ENCODE measurements at places on chromosomes 11 and 22. TPM values are rescaled to one million over a fixed set of nuclear protein-coding genes. Genes with fewer than 3 reads are reported as not detected.

Gene RIMBP3B
- 0.03 TPM for polyA plus RNA-seq

Gene SCN2B
- polyA plus RNA-seq = 0.84 TPM

Gene ANKK1
- polyA plus RNA-seq = 2.4 TPM

Gene TOMT
- polyA plus RNA-seq = not detected

Gene WBP2NL
- polyA plus RNA-seq = 0.54 TPM

Gene LRRC32
- 389 TPM for polyA plus RNA-seq

Gene SLC5A12
- polyA plus RNA-seq = not detected

Gene E2F8
- polyA plus RNA-seq = 0.55 TPM

Gene FAT3
- 0.40 TPM for polyA plus RNA-seq

Gene NCAM1
- 88.0 TPM for polyA plus RNA-seq

DNA sequence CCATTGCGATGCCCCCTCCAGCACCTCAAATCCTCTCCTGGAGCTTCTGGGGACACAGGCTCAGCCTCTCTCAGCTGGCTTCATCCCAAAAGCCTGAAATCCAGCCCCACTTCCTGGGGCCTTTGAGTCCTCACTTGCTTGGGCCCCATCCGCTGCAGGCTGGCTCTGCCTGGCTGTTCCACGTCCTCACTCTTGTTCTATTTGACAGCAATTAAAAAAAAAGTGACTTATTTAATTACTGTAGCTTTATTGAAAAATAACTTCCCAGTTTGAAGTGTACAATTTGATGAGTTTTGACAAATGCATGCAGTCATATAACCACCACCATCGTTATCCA lies 27.2 kb downstream of the PARVG start:
- DNase-seq = no peak

DNA sequence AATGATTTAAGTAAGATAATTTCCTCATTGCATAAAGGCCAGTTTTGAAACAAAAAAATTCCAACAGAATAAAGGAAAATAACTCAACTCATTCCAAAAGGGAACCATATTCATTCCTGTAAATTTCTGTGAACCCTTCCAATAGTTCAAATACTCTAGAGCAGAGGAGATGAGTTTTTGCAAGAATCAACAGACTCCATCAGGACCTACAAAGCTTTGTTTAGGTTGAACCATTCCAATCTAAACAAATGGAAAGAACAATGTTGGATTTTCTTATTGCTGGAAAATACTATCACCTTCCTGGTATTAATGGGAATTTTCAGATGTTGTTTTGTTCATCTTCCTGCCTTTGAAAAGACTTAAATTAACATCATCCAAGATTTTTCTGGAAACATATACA lies 21.8 kb upstream of the OR5AN1 start:
- no peak for DNase-seq

- DNase-seq = no peak
These were observed 159.9 kb upstream of the GRK3 start for GRCh38 chr22:25404556-25404927.

GRCh38 chr11:17766590-17766989 lies 32.0 kb downstream of the KCNC1 start:
- DNase-seq = no peak

- DNase-seq = no peak
These were observed 10.9 kb downstream of the INS start for GRCh38 chr11:2149864-2150847.

GRCh38 chr11:72585762-72586311 lies 88.4 kb downstream of the PDE2A start:
- peak; percentile 72 for DNase-seq

- DNase-seq = no peak
These were observed 23.9 kb upstream of the ACR start for GRCh38 chr22:50714150-50714549.

DNA sequence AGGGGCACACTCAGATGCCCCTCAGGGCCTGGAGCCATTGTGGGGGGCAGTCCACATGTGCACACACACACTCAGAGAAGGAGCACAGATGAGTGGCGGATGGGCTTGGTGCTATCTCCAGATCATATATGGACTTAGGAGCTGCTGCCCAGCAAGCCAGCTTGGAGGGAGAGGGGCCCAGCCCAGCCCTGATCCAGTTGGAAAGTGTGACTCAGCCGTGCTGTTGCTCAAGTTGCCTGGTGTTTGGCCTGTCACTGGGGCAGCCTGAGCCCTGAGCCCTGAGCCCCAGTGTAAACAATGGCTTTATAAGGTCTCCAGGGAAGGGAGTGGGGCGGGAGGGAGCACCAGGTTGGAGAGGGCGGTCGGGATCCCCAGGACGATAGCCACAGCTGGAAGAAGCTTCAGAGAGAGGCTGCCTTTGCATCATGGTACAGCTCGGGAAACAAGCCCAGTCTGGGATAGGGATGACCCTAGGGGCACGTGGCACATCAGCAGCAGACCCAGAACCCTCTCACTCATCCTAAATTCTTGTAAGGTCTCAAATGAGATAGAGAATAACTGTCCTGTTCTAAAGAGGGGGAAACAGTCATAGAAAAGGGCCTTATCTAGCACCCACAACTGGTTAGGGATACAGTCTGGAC lies 4.8 kb downstream of the SELENOM start:
- peak; percentile 94 for DNase-seq

DNA sequence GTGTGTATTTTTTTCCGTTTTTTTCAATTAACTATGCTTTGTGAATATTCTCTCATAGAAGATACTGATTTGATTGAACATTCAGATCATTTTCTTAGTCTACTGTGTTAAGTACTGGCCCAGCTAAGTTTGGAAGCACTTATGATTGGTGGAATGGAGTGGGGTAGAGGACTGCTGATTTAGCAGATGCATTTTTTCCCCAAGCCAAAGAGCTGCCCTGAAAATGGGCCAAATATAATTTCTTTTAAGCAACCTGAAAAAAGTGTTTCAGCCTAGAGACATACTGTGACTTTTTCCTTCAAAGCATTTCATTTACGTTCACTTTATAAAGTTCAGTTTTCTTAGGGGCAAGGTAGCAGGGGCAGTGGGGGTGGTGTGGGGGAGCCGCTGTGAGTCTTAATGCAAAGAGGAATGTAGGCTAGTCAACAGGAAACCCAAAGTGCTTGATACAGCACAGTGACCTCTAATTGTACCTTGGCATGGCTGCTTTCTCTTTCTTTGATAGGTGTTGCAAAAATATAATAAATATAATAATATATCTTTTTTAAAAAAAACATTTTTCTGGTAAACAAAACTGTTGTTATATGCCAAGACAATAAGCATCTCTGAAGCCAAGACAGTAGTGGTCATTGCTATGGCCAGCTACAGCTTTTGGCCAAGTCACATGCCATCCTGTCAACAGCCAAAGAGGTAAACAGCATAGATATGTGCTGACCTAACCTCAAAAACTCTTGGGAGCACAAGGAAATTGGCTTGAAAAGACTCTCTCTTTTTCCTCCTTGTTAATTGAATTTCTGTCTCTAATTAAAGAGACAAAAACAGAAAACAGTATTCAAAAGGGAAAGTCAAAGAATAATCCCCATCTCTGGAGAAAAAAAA lies 58.8 kb downstream of the LIF start:
- no peak for DNase-seq

- no peak for DNase-seq
These were observed 3.6 kb downstream of the HMOX1 start for GRCh38 chr22:35384527-35384926.

GRCh38 chr22:49259839-49260615 lies 567.6 kb downstream of the BRD1 start:
- no peak for DNase-seq

DNA sequence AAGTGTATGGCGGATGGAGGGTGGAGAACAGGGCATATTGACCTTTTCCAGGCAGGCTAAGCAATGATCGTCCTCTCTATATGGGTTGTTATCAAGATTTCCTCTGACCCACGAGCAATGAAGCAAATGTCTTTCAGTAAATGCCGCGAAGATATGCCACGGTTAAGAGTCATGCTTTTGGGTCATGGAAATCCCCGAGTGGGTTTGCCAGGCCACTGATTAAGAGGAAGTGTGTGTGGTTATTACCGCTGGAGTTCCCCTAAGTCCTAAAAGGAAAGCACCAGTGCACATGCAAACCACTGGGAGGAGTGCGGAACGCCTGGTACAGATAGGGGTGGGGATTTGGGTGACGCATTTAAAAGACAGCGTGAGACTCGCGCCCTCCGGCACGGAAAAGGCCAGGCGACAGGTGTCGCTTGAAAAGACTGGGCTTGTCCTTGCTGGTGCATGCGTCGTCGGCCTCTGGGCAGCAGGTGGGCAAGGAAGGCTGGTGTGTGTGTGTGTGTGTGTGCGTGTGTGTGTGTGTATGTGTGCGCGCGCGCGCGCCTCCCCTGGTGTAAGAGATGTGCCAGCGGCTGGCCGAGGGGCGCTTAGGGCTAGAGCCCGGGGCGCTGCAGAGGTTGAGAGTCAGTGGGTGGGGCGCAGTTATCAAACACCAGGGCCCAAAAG lies at the start of gene BIRC3:
BIRC3 (plus strand) TSS at position 386 of the 669 bp plus-strand sequence. CDS start 7,026 bp downstream, outside the sequence.
- DNase-seq = peak; percentile 85

- DNase-seq = no peak
These were observed 164.4 kb upstream of the DDI1 start for GRCh38 chr11:103871923-103872551.

GRCh38 chr22:22368516-22368915 lies 123.9 kb downstream of the VPREB1 start:
- DNase-seq = no peak

- DNase-seq = peak; percentile 23
These were observed 11.8 kb upstream of the PLAAT2 start for GRCh38 chr11:63574856-63575602.

Measured in adrenal gland (tissue), 19 donors.